Heart left ventricle (tissue), 16 donors: ENCODE measurements at places on chromosomes 4 and X. TPM values are rescaled to one million over a fixed set of nuclear protein-coding genes. Genes with fewer than 3 reads are reported as not detected.

FAAH2 gene
- total RNA-seq = 1.4 TPM

EMCN gene
- total RNA-seq = 21.3 TPM

ADGRL3 gene
- total RNA-seq = 15.0 TPM

GPR50 gene
- not detected for total RNA-seq

SYN1 gene
- total RNA-seq = 14.1 TPM

SPANXN1 gene
- not detected for total RNA-seq

SLC7A11 gene
- total RNA-seq = 0.36 TPM

PPBP gene
- total RNA-seq = not detected

DNA sequence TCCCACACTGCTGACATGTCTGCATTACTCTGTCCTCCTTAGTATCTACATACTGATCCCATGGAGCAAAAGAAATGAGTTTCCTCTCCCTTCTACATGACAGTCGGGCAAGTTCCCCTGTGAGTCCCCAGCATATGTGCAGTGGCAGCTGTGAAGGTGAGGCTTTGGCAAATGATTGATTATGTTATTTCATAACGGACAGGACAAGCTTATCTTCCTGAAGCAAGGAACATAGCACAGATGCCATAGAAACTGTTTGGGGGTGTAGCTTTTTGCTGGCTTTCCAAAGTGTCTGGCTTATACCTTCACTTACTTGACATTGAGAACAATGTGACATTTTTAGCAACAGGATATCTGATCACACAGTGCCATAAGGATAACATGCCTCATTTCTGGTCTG is 136.8 kb upstream of the PDLIM3 start:
- DNase-seq = no peak

DNA sequence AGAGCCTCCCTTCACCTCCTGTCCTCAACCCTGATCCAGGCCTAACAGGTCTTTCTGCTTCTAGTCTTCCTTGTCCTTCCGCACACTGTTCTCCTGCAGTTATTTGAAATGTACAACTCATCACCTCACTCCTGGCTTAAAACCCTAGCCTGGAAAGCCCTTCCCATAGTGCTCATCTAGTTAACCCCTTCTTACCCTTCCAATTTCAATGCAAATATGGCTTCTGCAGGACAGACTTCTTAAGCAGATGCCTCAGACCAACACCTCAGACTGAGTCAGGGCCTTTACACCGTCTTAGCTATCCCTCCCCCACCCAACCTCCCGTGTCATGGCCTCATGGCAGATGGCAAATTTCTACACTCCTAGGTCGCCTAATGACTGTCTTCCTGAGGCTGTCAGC is 130.4 kb downstream of the BCOR start:
- no peak for DNase-seq

GRCh38 chrX:129665916-129666644 is 11.3 kb upstream of the APLN start:
- no peak for DNase-seq

GRCh38 chrX:13570261-13570605 is 832 bp downstream of the EGFL6 start:
- DNase-seq = no peak

DNA sequence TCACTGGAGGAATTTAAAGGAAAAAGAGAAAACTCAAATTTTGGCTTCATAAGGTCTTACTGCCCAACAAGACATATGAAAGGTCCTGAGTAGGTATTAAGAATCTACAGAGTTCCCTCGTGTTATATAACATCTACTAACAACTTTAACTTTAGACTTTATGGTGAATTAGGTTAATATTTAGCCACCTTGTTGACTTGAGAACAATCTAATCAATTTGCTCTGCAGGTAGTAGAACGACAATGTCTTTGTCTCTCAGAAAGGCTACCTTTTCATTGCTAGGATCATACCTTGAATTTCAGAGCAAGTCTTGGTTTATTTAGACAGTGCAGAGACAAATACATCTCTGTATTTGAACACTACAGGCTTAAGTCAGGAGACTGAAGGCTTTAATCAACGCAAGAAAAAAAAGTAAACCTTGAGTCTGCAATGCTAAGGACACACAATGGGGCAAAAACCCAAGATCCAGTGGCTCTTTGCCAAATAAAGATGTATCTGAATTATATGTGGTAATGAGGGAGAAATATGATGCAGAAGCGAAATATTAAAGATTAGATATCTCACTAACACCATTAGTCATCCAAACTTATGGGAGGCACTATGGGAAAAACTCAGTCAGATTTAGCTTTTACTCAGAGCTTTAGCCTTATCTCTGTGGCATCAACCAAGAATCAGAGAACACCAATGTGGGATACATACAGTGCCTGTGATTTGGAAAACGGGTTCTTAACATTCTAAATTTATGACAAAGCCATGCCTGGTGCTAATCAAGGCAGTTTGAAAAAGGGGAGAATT is 93.6 kb upstream of the FTHL17 start:
- no peak for DNase-seq

GRCh38 chr4:99630857-99631360 is 26.7 kb downstream of the C4orf54 start:
- no peak for DNase-seq

GRCh38 chr4:99634742-99635360 is 22.8 kb downstream of the C4orf54 start:
- DNase-seq = no peak

GRCh38 chr4:133943081-133943480 is 258.5 kb downstream of the PABPC4L start:
- DNase-seq = no peak

GRCh38 chrX:10007621-10008020 is 40.5 kb downstream of the CLDN34 start:
- no peak for DNase-seq

DNA sequence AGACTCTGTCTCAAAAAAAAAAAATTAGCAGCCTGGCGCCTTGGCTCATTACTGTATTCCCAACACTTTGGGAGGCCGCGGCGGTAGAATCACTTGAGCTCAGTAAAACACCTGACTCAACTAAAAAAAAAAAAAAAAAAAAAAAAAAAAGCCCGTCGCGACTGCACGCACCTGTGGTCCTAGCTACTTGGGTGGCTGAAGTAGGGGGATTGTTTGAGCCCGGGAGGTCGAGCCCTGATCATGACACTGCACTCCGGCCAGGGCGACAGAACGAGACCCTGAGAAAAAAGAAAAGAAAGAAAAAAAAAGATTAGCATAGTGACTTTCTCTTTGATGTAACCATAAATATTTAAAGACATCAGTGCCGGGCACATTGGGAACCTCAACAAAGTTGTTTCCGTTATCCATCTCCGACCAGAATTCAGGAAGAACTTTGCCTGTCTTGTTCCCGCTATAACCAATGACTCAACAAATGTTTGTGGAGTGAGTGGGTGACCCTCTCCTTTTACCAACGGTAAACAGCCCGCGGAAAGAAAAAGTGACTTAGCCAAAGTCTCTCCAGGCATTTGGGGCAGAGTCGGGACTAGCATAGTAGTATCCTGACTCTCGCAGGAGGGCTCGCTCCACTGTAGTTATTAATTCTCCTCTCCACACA is 553 bp upstream of the MED28 start:
- no peak for DNase-seq

DNA sequence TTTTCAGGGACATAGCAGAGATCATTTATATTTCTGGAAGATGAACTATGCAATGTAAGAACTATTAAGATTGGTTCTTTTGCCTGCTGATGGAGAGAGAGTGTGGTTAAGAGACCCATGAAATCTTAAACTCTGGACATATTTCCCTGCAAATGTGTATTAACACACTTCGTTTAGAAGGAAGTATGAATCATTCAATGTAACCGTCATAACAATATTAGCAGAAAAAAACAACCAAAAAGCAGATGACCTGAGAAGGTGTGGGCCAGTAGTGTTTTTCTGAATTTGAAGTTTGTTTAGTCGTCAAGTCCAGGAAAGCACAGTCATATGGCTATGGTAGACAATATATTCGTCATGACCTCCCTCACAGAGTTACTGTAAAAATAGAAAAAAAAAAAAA is 2.5 kb upstream of the TMPRSS11D start:
- DNase-seq = no peak
